LHCN-M2 (cell line): ENCODE measurements at places on chromosomes 3 and 15.

GRCh38 chr3:130374908-130375307 lies 29.4 kb downstream of the COL6A5 start:
- DNase-seq = no peak

DNA sequence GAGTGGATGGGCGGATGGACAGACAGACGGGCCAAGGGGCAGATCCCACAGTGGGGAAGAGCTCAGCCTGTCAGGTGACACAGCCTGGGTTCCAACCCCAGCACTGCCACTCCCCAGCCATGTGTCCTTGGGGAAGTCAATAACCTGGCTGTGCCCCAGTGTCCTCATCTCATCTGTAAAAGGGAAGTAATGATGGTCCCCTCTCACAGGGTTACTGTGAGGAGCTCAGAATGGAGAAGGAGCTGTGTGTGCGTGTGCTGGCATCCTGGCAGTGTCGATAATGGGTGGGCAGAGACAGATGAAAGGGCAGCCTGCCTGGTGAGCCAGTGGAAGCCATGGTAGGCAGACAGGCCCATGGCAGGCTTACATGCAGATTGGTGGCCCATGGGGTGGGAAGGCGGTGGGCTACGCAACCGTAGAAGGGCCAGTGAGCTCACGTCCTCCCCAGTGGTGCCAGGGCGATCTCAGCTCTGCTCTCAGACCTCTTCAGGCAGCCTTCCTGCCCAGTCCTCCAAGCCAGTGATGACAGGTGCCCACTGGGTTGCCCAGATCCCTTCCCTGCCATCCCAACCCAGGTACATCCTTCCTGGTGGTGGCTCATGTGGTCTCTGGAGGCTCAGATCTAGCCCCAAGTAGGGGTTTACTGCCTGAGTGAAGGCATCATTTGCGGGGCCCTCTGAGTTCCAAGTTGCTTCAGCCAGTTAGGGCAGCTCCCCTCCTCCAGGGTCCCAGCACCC lies 2.3 kb upstream of the DNAJB8 start:
- DNase-seq = no peak

GRCh38 chr3:181712553-181713279 lies 991 bp downstream of the SOX2 start:
- no peak for DNase-seq

- no peak for DNase-seq
These were observed 9.6 kb upstream of the LIPH start for GRCh38 chr3:185561958-185562357.

DNA sequence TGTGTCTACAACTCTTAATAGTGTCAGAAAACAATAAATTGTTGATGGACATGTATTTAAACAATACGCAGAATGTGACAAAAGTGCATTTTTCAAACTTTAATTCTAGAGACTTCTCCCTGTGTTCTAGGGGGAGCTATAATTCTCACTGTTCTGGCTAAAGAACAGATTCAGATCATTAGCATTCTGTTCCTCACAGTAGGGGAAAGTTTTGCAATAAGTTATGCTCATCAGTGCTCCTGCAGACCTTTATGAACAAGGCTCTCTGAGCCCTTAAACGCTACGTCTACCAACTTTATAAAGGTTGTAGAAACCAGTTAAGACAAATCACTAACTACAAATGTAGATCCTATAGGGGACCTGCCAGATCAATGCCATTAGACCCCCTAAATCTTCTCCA lies 444.2 kb downstream of the SQOR start:
- DNase-seq = no peak

DNA sequence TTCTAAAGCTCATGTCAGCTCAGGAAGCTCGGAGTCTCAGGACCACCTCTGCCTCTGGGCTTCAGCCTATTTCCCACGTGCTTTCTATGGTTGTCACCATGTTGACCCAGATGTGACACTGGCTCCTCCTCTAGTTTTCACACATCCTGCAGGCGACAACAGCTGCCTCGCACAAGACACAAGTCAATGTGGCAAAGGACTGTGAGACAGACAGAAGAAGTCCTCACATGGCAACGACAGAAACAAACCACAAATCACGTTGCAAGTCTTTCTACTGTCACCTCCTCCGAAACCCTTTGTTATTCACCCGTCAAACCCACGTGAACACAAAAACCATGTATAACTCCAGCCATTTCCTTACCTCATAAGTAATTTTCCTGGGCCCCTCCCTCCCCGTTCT lies 194.5 kb downstream of the MEX3B start:
- no peak for DNase-seq

GRCh38 chr15:100571592-100572167 lies 30.3 kb downstream of the LINS1 start:
- no peak for DNase-seq

DNA sequence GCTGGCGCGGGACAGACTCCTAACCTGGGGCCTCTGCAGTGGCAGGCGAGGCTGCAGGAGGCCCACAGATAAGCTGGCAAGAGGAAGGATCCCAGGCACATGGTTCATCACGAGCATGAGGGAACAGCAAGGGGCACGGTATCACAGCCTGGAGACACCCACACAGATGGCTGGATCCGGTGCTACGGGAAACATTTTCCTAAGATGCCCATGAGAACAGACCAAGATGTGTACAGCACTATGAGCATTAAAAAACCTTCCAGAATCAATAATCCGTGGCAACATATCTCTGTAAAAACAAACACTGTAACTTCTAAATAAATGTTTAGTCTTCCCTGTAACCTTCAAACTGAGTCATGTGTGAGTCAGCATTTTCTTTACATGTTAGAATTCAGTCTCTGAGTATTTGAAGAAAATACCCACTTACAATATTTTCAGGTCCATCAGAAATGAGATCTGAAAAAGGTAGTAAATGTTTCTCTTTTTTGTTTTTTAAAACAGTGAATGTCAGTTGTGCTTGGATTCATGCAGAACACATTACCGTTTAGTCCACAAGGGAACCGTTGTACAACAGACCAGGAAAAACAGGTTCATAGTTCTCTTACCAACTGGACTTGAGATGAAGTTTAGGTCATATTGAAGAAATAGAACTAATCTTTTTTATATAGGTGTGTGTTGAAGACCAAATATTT lies 75.9 kb downstream of the BOC start:
- peak; percentile 74 for DNase-seq

DNA sequence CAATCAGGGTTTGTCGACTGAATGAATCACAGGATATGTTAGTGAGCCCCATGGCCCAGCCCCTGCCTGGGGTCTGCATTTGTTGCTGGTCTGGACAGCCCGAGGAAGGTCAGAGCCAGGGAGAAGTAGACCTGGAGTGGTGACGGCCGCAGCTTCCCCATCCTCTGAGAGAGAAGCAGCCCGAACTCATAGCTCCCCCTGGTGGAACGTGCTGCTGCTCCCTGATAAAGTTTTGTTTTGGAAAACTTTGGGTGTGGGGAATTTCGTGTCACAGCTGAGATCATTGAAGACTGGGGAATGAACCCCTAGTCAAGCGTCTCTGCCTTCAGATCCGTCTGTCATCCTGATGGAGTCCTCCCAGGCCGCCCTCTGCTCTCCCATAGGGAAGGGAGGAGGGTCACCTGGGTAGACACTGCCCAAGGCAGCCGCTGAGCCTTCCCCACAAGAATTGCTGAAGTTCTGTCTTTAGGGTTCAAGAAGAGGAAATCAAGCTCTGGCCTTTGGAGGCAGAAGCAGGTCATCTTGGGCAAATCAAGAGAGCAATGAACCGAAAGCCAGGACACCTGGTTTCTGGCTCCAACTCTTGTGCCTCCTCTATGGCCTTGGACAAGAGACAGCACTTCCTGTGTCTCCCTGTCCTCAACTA lies 60.5 kb downstream of the GLDN start:
- DNase-seq = peak; percentile 45

DNA sequence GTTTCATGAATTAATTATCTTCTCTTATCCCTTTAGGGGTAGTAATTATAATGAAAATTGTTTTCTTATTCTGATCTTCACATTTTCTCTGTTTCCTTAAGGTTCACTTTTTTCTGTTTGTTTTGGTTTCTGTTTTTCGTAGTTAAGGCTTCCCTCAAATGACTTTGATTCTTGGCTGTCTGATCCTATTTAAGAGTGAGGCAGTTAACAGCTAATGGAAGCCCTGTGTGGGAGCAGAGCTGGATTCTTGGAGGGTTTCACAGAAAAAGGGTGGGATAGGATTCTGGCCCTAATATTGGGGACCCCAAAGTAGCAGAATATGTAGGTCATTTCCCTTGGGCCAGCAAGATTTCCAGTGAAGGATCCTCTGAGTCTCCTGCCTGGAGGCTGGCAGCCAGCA lies 6.8 kb upstream of the AMOTL2 start:
- DNase-seq = no peak

DNA sequence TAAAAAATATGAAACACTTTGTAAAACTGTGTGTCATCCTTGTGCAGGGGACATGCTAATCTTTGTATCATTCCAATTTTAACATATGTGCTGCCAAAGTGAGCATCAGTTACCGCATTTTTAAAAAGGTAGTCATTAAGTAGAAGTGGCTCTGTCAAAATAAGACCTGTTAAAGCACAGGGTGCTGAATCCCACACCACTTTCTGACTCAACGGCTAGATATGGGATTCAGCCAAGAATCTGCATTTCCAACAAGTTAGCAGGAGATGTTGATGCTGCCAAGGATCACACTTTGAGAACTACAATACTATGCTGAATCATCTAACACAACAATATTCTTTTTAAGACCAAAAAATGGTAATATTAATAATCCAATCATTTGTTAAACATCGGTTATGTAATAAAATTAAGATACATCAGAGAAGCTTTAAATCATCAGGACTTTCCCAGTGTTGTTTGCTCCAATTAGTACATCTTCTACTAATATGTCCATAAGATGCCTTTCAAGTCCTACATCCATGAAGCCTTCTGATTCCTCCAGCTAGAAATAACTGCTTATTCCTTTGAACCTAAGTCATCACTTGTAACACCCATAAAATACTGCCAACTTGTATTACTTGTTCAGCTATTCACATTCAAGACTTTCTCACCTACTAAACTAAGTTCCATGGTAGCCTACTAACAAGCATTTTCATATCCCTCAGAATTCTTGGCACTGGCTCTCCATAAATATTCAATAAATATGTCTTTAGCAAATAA lies 71.1 kb downstream of the TBL1XR1 start:
- DNase-seq = peak; percentile 91

DNA sequence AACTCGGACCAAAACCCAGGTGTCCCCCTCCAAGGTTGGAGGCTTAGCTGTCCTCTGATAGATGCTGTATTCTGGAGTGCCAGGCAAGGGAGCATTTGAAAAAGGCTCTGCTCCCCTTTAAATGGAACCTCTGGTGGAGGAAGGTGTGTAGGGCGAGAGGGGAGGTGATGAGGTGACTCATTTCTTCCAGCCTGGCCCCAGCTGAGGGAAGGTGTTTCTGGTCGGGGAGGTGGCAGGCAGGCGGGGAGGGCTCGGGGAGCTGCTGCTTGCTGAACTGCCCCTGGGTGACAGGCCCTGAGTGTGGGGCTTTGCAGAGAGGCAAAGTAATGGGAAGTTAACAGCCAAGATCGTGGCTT lies 18.8 kb downstream of the PSTPIP1 start:
- DNase-seq = no peak

GRCh38 chr3:58564456-58565160 lies 12.6 kb downstream of the FAM107A start:
- DNase-seq = peak; percentile 78

GRCh38 chr15:93671387-93671943 lies 559.9 kb upstream of the MCTP2 start:
- DNase-seq = no peak

DNA sequence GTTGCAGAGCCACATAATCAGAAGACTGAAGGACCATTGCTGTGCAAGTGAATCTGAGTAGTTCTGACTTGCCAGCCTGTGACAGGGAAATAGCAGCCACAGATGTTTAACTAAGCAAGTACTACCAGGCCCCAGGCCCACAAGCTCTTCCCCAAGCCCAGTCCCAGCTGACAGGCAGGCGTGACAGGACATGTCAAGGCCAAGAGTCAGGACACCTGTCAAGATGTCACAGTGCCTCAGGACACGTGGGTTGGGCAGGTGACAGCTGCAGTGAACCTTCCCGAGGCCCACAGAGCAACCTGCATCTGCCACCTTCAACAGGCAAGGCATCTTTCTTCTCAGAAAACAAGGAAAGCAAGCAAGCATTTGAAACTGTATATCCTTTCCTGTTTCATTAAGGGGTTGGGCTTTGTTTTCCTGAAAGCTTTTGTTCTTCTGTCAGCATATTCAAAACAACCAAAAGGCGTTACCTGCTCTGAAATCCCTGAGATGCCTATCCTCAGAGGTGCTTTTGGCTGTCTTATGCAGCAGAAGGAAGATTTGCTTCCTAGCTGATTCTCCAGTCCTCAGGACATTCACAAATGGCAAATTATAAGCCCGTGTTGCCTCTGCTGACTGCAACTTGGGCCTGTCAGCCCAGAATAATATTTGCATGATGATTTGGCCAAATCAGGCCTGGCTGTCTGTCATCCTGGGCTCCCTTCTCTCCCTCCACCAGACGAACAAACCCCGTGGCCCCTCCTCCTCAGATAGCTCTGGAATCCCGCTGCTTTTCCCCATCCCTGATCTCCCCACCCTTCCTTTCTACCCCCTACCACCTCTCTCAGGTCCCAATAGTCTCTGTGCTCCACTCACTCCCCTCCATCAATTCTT lies 171.8 kb upstream of the WNT5A start:
- DNase-seq = no peak

GRCh38 chr15:70001859-70002258 lies 95.9 kb downstream of the TLE3 start:
- no peak for DNase-seq

DNA sequence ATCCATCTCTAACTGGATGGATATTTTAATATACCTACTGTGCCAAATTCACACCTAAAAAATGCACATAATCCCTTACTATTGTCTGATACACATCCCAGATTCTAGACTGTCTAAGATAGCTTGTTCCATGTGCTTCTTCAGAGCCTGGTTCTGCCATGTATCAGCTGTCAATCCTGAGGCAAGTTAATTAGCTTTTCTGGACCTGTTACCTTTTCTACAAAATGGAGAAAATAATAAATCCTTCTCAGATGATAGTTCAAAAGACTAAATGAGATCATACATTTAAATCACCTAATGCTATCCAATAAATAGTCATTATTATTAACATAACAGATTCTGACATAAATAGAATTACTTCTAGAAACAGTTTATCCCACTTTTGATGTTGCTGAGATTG lies 66.1 kb downstream of the KBTBD12 start:
- DNase-seq = no peak
